ENCODE measurements at places on chromosomes 11 and 22.
A peak's percentile ranks its signal among the peaks of the same experiment; 100 is the strongest.

GRCh38 chr11:128334311-128335044 is 252.9 kb downstream of the ETS1 start:
- no peak for DNase-seq

DNA sequence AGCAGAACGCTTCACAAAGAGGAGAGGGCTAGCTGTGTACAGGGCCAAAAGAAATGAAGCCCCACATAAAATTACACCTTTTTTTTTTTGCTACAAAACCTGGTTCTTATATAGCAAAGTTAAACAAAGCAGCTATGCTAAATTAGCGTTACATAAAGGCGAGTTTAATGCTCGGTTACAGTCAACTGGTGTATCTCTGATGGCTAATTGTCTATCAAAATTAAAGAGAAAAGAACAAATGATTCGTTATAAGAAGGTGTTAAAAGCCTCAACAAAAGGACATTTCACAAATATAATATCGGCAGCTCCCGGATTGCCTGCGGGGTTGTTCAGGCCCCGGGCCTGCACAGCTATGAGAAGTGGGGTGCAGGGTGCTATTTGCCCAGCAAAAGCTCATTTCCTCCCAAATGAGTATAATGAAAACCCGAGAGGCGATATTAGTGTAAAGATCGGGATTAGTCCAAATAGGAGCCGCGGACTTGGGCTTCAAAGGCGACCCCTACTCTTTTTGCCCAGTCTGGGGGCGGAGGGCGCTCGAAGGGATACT is 13.3 kb upstream of the PAX6 start:
- no peak for DNase-seq

DNA sequence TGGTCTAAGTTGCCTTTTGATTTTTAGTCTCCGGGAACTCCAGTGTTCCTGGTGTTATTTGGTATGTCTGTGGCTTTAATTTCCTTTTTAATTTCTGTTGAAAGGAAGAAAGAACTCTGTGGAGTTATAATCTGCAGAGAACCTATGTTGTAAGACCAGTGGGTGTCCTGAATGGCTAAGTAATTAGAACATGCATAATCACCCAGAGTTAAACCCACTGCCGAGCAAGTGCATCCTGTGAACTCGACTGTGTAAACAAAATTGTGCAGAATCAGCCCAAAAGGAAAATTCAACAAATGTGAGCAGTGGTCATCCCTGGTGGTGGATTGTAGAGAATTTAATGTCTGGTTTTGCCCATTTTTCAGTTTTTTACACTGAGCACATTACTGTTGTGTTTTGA is 162.5 kb downstream of the COMMD9 start:
- no peak for DNase-seq

- DNase-seq: no peak
These were observed 640 bp upstream of the KCNA4 start for GRCh38 chr11:30017445-30017895.

GRCh38 chr22:29716814-29717545 is 2.8 kb upstream of the CABP7 start:
- peak; percentile 43 for DNase-seq

DNA sequence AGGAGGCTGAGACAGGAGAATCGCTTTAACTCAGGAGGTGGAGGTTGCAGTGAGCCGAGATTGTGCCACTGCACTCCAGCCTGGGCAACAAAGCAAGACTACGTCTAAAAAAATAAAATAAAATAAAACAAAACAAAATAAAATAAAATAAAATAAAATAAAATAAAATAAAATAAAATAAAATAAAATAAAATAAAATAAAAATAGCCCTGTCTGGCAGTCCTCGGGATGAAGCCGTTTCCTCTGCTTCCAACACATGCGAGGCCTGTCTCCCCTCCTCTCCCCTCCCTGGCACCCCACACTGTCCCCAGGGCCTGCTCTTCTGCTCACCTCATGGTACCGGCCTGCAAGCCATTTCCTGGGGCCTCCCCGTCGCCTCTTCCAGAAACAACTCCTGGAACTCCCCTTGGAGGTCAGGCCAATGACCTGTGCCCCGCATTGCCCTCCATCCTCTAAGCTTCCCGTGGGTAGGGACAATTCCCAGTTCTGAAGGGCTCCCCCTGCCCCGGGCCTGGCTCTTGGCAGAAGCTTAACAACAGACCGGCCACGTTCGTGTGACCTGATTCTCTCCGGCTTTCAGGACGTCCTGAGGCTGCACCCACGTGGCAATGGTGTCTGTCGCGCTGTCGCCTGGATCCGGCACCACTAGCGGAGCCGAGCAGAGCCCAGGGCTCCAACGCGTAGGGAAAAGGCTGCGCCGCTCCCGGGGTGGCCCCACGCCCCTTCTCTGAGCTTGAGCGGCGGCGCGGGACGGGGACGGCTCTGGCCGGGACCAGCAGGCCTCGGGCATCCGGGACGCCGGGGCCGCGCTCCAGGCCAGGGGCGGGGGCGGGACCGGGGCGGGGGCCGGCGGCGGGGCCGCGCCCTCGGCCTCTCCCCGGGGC is 456 bp upstream of the PARVB start:
- peak; percentile 71 for DNase-seq

- peak; percentile 79 for DNase-seq
These were observed at the start of gene SORL1 for GRCh38 chr11:121451986-121452608. SORL1 (plus strand) TSS chr11:121452314; CDS start chr11:121452332, 18 bp downstream.

- no peak for DNase-seq
These were observed 52.1 kb downstream of the ALG9 start for GRCh38 chr11:111819161-111819828.

DNA sequence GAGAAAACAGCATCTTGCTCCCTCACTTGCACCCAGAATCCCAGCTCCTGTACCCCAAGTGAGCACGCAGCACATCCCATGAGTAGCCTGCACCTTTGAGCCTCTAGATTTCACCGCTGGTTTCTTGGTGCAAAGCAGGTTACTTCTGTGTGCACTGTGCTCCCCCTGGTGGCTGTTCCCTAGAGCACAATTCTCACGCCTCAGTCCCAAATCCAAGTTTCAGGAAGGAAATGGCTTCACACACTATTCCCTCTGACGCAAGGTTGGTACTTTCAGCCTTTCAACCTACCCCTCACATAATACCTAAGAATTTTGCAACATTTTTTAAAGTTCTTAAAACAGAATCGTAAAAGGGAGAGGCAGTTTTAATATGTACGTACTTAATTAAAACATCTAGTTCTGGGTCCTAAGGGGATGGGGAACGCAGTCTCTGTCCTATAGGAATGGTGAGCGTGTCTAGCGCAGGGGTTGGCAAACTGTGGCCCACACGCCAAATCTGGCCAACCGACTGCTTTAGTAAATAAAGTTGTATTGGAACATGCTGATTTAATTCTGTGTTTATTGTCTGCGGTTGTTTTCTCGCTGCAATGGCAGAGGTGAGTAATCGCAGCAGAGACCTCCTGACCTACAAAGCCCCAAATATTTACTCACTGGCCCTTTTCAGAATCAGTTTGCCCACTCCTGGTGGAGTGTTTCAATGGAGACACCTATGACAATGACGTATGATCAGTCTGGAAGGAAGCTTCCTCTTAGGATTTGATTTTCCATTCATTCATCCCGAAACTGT is 27.5 kb downstream of the DHCR7 start:
- DNase-seq: peak; percentile 22
